ENCODE measurements at places on chromosomes 3 and 15.

DNA sequence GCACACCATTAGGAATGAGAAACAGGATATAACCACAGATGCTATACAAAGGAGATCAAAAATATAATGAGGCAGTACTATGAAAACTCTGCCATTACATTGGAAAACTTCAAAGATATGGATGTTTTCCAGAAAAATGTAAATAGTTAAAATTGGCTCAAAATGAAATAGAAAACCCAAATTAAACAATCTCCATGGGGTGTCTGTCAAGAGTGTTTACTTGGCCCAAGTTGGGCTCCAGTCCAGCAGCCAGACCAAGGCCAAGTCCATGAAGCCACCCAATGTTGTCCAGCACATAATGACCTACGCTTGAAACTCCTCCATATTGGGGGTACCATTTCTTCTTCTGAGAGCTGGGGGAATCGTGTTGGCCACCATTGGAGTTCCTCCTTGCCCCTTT is 37.1 kb downstream of the CTXND1 start:
- no peak for DNase-seq

DNA sequence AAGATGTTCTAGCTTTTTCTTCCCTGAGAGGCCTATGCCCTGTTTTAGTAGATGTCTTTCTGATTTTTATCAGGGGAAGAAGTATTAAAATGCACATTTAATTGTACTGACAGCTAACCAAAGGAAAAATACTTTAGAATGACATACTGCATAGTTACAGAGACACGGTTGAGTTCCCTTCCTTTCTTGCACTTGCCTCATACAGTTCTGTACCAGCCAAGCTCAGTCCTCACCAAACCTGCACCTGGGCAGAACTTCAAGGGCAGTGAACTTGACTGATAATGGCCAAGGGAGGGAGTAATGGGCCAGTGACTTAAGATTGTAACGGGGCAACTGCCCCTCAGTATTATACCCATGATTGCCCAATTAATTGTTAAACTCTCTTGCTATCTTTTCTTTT is 34.1 kb upstream of the RASGRP1 start:
- no peak for DNase-seq

GRCh38 chr15:48954538-48954937 is 9.2 kb downstream of the SHC4 start:
- DNase-seq: no peak

GRCh38 chr3:185928496-185928895 is 9.3 kb downstream of the TRA2B start:
- DNase-seq: no peak

DNA sequence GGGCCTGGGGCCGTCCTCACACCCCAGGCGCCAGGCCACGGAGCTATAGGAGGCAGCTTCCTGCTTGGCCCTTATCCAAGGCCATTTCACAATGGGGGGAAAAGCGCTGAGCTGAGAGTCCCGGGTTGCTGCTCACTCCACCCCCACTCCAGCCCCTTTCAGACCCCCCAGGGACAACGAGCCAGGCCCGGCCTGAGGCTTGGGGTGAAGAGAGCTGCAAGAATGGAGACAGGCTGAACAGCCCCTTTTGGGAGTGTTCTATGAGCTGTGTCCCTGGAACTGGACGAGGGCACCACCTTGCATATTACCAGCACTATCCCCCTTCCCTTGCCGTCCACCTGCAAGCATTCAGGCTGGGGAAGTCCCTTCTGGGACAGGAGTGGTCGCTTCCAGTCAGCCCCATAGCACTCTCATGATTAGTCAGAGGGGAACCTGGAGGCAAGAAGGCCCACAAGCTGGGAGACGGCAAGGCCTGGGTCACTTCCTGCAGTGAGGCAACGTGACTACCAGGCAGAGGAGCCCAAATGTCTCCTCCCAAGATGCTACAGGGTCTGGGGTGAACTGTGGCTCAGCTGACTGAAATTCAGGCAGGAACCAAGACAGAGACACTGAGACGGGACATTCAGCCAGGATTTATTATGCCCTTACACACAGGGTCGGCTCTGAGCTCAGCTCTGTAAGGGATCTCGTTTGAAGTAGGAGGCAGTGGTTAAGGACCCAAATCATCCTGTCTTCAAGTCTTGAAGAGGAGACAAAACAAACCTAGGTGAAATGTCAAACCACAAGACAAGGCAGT is 8.6 kb upstream of the SRP14 start:
- no peak for DNase-seq

DNA sequence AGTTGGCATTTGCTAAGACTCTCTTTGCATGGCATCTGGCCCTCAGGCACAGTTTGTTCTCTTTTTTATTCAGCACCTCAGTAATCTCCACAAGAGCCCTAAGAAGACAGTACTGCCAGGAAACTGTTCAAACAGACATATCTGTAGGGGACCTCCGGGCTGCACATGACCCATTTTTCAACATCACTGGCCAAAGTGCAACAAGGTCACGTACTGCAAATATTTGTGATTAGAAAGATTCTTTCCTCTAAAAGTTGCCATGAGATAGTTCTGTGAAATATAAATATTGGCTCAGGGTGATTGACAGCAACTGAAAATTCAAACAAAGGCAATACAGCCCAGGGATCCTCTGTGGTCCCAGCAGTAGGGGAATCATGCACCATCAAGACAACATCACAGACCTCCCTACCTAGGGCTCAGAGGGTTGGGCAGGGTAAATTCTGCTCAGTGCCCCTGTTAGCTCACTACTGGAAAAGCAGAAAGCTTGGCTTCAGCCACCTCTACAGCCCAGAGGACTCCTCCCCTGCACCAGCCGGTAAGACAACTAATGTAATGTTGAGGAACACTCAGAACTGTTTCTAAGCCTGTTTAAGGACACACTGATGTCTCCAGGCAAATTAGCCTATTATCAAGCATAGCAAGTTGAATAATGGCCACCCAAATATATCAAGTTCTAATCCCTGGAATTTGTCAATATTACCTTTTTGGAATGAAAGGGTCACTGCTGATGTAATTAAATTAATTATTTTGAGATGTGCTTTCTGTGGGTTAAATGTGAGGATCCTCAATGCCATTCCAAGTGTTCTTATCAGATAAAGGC is 117.4 kb upstream of the LPP start:
- no peak for DNase-seq

DNA sequence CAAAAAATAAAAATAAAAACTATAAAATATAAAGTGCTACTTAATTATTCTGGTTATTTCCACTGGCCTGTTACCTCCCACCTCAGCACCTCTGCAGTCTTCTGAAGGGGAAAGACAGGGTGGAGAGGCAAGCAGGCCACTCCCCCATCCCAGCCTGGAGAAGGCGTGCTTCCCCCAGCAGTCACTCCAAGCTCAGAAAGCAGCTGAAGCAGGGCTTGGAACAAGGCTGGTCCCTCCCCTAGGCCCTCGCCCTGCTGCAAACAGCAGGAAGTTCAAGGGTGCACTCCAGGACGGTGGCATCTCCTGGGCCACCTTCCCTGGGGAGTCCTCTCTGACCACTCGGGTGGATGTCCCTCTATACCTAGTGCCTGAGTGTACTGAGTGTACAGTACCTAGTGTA is 21.4 kb downstream of the CACNA2D2 start:
- DNase-seq: no peak

GRCh38 chr3:99394831-99395778 is 243.3 kb upstream of the COL8A1 start:
- DNase-seq: no peak

DNA sequence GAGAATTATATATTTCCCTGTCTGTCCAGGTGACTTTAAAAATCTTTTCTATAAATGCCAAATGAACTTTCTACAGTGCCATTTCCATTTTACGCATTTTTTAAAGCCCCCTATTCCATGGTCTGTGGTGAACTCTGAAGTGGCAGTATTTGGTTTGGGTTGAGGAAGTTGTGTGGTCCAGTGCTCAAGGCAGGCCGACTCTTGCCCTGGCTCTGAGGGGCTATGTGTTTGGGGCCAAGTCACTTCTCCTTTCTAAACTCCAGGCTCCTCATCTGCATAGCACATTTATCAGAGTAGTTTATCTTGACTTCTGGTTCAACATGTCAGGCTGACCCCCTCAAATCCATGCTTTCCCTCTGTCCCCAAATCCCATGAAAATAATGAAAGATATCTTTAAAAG is 14.1 kb downstream of the TTC21A start:
- DNase-seq: no peak

GRCh38 chr3:57856675-57857074 is 100.6 kb downstream of the SLMAP start:
- no peak for DNase-seq

DNA sequence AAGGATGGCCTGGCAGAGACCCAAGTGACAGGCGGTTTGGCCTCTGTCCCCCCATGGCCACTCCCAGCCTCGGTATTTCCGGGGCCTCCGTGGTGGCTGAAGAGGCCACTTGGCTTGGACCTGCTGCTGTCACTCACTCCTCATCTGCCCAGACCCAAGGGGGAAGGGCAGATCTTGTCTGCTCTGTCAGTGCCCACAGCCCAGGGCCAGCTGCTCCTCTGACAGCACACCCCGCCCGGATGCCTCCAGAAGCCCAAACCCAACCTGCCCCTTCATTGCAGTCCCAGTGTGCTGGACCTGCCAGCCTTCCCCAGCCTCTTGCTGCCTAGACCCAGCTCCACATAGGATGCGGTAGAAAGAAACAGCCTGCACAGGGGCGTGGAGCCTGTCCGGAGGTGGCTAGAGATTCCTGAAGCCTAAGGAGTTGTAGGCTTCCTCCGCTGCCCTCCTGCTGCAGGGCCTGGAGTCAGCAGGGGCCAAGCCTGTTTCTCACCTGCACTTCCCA is 52.0 kb downstream of the MAGEF1 start:
- DNase-seq: no peak

DNA sequence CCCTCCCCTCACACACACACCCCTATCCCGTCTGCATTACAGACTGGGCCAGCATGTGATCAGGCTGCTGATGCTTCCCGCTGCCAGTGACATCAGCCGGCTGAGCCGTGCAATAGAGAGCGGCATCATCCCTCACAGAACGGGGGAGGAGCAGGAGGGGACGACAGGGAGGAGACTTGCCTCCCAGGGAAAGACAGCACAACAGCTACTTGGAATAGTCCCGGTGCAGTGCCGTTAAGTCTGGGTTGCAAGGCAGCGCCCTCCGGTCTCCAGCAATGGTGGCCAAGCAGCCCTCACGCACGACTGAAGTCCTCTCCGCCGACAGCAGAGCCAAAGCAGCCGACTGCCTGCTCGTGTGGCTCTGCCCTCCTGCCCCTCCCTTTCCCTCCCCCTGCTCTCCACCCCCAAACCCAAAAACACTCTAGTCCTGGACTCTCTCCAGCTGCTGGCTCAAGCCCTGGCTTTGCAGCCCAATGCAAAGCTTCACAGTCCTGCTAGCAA is 31.5 kb upstream of the RPS17 start:
- DNase-seq: peak; percentile 27

DNA sequence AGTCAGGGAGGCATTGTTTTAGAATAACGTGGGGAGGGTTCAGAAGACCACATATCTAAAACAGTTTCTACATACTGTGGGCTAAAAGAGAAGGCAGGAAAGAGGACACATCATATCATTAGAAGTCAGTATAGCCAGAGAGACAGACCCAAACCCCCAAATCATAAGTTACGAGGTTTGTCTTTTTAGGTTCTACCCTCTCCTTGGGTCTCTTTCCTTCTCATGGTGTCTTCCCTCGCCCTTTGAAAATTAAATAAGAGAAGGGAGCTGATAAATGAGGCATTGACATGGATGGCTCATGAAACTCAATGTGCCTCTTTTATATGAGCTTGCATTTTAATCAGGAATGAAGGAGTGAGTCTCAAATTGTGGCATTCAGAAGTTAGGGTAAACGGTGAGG is 3.4 kb downstream of the UPK1B start:
- DNase-seq: no peak

- DNase-seq: no peak
Observed at GRCh38 chr15:41969851-41970431, 2.4 kb downstream of the EHD4 start.

GRCh38 chr15:70415398-70415797 is 317.7 kb upstream of the TLE3 start:
- DNase-seq: no peak

DNA sequence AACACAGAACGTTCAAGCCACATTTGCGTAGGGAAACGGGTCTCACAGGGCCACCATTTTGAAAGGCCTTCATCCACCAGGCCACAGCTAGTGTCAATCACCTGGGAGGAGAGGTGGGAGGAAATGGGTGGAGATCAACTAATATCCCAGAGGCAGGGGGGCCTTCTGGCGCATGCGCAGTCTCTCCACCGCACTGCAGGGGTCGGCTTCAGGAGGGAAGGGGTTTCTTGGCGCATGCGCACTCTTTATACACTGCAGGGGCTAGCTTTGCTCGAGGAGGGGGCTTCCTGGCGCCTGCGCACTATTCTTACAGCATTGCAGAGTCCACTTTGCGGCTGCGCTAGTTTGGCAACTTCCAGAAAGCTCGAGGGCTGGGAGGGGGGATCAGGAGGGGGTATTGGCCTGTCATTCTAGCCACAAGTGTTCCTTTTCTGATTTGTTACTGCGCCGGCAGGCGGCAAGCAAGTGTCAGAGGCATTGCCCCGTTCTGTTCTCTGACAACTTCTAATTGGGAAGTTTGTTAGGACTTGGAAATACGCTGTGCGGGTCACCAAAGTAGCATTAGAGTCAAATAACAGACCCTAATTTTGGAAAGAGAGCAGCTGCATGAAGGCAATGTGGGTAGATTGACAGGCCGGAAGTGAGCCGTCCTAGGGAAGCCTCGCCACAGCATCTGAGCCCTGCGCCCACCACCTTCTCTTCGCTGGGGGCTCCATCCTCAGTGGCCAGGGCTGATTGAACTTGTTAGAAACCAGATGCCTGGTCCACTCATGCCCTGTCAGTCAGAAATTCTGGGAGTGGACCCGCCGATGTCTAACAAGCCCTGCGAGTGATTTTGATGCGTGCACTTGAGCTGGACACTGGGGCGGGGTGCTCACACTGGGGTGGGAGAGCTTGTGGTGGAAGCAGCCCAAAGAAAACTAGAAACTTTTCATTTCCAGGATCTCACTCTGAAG is 173.5 kb upstream of the NDN start:
- no peak for DNase-seq

DNA sequence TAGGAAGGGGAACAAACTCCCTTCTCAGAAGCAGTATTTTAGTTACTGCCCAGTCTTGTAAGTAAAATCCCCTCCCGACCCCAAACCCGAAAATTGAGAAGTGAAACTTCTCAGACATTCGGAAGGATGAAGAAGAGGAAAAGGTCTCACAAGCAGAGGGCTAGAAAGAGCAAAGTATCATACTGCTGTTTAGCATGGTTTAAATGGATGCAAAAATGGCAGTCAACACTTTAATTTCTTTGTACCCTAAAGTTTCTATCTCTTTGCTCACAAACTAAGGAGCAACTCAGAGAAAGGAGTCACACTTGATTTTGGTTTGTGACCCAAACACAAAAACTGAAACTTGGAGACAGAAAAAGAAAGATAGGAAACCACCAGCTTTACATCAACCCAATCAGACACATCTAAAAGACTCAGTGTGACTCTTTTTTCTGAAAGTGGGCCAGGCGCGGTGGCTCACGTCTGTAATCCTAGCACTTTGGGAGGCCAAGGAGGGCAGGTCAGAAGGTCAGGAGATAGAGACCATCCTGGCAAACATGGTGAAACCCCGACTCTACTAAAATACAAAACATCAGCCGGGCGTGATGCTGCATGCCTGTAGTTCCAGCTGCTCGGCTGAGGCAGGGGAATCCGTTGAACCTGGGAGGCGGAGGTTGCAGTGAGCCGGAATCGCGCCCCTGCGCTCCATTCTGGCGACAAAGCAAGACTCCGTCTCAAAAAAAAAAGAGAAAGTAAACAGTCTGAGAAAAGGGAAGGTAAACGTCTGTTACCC is 63.2 kb upstream of the ATP11B start:
- no peak for DNase-seq

- DNase-seq: no peak
Observed at GRCh38 chr3:61181874-61182273, 69.4 kb downstream of the FHIT start.

GRCh38 chr15:76376029-76376428 is 39.5 kb downstream of the ISL2 start:
- DNase-seq: no peak

GRCh38 chr3:66555214-66555844 is 54.5 kb upstream of the LRIG1 start:
- DNase-seq: no peak

Measured in DMS 273 treated with DMSO at 0.1 percent for 48 hours (cell line).